T-helper 17 cell (primary cell): ENCODE measurements at places on chromosomes 3 and 15.
A peak's percentile ranks its signal among the peaks of the same experiment; 100 is the strongest.

GRCh38 chr3:58998476-58999117 lies 51.2 kb downstream of the CFAP20DC start:
- H3K27ac ChIP-seq, result no peak overlapping the region
- peaks cover 4% of the 10 kb centered on the region for H3K4me1 ChIP-seq
- DNase-seq, result no peak
- H3K27me3 ChIP-seq, result peaks cover 7% of the 10 kb centered on the region
- no peaks in the 10 kb centered on the region for H3K36me3 ChIP-seq

DNA sequence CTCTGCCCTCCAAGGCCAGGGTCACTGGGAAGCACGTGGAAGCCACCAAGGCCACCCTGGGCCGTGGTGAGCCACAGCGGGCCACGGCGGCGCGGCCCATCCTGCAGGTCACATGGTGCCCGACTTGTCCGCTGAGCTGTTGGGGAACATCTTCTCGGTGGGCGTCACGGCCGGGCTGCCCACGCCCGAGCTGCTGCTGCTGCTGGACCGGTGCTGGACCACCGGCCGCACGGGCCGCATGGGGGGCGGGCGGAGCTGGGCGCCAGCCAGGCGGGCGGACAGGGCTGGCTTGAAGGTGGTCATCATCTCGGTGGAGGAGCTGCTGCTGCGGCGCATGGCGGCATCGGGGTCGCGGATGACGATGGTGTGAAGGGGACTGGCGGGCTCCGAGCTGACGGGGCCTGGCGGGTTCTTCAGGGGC lies 22.1 kb upstream of the RAD18 start:
- H3K4me3 ChIP-seq, result no peak overlapping the region
- DNase-seq, result no peak
- H3K27ac ChIP-seq, result no peak overlapping the region
- H3K36me3 ChIP-seq, result no peaks in the 10 kb centered on the region
- peaks cover 2% of the 10 kb centered on the region for H3K4me1 ChIP-seq

DNA sequence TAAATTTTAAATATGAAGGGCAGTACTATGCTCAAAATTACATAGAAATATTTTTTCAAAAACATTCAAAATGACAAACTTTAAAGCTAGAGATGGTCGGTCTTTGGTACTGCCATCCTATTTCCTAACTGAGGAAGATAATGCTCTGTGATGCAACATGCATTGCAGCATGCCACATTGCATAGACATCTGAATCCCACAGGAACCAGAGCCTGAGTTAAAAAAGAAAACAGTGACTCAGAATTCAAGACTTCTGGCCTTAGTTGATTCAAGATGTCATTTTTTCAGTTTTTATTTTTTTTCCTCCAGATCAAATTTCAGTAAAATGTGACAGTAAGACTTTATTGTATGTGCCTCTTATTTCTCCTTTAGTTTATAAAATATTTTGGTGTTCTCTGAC lies 33.1 kb downstream of the TP63 start:
- no peak overlapping the region for H3K4me3 ChIP-seq
- H3K27ac ChIP-seq, result no peak overlapping the region
- DNase-seq, result no peak

DNA sequence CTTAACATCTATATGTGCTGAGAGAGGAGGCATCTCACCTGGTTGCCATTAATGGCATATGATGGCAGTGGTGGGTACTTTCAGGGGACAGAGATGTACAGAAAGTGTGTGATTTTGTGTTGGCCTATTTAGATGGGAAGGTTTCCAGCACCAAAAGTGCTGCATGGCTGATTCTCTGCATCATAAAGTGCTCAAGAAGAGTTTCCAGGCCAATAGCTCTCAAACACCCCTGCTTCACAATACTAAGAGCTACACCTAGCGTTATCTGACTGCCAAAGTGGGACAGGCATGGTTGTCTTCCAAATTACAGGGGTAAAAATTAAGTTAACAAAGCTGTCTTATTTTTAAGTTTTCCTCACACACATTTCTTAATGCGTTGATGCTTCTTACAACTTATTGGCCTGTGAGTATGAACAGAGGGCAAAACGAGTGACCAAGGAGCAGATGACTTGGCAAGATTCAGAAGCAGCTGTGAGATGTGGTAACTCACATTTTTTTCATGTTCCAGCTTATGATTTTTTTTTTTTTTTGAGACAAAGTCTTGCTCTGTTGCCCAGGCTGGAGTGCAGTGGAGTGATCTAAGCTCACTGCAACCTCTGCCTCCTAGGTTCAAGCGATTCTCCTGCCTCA lies 41.4 kb upstream of the VEPH1 start:
- no peak for DNase-seq
- H3K27ac ChIP-seq, result no peak overlapping the region
- no peak overlapping the region for H3K4me3 ChIP-seq
- H3K27me3 ChIP-seq, result peaks cover 38% of the 10 kb centered on the region

- H3K27ac ChIP-seq, result peak overlapping the region; percentile 90
- no peaks in the 10 kb centered on the region for H3K36me3 ChIP-seq
- peaks cover 15% of the 10 kb centered on the region for H3K4me1 ChIP-seq
These were observed 74.5 kb downstream of the TLE3 start for GRCh38 chr15:70023064-70023768.

- peaks cover 21% of the 10 kb centered on the region for H3K4me1 ChIP-seq
- peaks cover 7% of the 10 kb centered on the region for H3K36me3 ChIP-seq
- DNase-seq, result no peak
- H3K4me3 ChIP-seq, result no peak overlapping the region
- H3K27ac ChIP-seq, result peak overlapping the region; percentile 79
These were observed 46.5 kb downstream of the RASGRP1 start for GRCh38 chr15:38518084-38518483.

DNA sequence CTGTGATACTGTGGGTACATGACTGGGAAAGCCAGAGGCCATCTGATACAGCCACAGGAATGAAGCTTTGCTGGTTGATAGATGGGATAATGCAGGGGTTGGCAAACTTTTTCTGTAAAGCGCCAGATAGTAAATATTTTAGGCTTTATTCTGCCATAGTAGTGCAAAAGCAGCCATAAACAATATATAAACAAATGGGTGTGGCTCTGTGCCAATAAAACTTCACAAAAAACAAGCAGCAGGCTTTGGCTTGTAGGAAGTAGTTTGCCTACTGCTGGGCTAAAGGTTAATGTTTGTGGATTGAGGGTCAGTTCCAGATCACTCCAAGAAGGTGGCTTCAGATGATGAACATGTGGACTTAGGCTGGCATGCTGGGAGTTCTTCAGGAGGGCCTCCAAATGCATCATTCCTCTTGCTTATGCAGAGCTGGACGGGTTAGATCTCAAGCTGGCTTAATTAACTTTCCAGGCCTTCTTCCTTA lies 305.7 kb downstream of the RPLP1 start:
- DNase-seq, result no peak
- peak overlapping the region; percentile 77 for H3K4me3 ChIP-seq
- H3K36me3 ChIP-seq, result peaks cover 2% of the 10 kb centered on the region
- H3K27me3 ChIP-seq, result no peaks in the 10 kb centered on the region
- peaks cover 82% of the 10 kb centered on the region for H3K4me1 ChIP-seq
- peak overlapping the region; percentile 22 for H3K27ac ChIP-seq

- H3K27ac ChIP-seq, result no peak overlapping the region
- peaks cover 13% of the 10 kb centered on the region for H3K27me3 ChIP-seq
- H3K36me3 ChIP-seq, result no peaks in the 10 kb centered on the region
- no peak overlapping the region for H3K4me3 ChIP-seq
These were observed 41.6 kb upstream of the STRIT1 start for GRCh38 chr3:155334914-155335723.

- H3K4me1 ChIP-seq, result no peaks in the 10 kb centered on the region
- no peaks in the 10 kb centered on the region for H3K36me3 ChIP-seq
- H3K27ac ChIP-seq, result no peak overlapping the region
- no peak overlapping the region for H3K4me3 ChIP-seq
- DNase-seq, result no peak
These were observed 87.0 kb upstream of the NECTIN3 start for GRCh38 chr3:110984456-110985250.

DNA sequence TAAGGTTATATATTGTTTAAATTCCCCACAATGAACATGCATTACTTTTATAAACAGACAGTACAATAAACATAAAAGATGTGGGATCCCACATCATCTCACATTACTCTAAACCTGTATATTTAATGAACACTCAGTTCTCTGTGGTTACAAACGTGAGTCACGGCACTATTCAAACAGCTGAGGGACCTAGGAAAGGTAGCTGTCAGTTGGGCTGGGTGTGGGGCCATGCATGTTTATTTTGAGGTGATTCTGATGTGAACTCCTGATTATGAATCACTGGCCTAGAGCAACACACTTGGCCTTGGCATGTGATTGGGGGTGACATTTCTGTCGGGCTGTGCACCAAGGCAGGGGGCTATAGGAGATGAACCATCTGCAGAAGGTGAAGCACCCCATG lies 147.6 kb upstream of the HACD2 start:
- no peaks in the 10 kb centered on the region for H3K4me1 ChIP-seq
- peaks cover 50% of the 10 kb centered on the region for H3K27me3 ChIP-seq
- H3K27ac ChIP-seq, result no peak overlapping the region
- DNase-seq, result no peak
- H3K4me3 ChIP-seq, result no peak overlapping the region
- no peaks in the 10 kb centered on the region for H3K36me3 ChIP-seq

- DNase-seq, result no peak
These were observed 133.8 kb upstream of the IQSEC1 start for GRCh38 chr3:13206799-13207577.

DNA sequence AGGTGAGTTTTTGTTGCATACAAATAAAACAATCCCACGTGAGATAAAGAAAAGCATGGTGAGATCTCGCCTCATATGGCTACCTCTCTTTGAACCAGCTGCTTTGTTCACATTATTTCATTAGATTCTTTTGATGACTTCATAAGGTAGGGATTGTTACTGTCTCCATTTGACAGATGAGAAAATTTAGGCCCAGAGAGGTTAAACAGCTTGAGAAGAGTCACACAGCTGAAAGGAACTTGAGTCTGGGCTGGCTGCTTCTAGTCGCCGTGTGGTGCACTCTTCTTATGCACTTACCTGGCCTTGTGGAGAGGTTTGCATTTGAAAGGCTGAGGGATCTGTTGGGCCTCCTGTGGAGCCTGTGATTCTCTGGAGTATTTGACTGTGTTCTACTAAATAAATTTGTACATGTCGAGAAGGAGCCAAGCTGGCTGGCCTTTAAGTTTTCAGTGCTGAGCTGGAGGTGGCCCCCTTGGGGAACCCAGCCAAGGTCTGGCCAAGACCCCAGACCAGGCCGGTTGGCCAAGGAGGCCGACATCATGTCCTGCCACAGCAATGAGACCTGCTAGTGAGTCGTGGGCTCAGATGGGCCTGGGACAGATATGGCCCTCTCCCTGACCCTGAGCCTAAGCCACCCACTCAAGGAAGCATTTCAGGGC lies 125.1 kb downstream of the SMAD6 start:
- no peaks in the 10 kb centered on the region for H3K4me1 ChIP-seq
- H3K27me3 ChIP-seq, result no peaks in the 10 kb centered on the region
- no peak overlapping the region for H3K4me3 ChIP-seq
- H3K27ac ChIP-seq, result no peak overlapping the region
